Stimulated activated CD4-positive, alpha-beta T cell treated with anti-CD3 and anti-CD28 coated beads, Interleukin-1b, Interleukin-23, amount 100 ng/mL, for 24 hours (primary cell): ENCODE measurements at places on chromosomes 16 and 17.

GRCh38 chr16:66696669-66697630 is at the start of gene CMTM4:
Gene CMTM4, minus strand, starts transcription at chr16:66696743. Its CDS starts 218 bp downstream, at chr16:66696525.
- DNase-seq = peak; percentile 59

GRCh38 chr16:84729716-84730320 is 30.0 kb downstream of the USP10 start:
- DNase-seq = no peak

DNA sequence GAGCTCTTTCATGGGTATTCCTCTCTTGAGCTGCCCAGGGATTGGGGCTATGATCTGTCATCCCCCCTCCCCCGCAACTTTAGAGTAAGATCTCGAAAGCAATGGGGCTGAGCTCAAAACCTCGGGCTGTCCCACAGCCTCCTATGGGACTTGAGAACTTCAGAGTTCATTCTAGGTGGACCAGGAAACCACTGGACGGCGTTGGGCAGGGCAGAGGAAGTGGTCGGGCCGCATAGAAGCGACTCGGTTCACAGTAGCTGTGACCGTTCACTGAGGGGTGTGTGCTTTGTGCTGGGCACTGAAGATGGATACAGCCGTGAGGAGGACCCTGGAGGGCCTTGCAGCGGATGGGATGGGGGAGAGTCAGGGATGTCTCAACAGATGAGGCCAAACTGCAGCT is 292.0 kb downstream of the CPPED1 start:
- no peak for DNase-seq

DNA sequence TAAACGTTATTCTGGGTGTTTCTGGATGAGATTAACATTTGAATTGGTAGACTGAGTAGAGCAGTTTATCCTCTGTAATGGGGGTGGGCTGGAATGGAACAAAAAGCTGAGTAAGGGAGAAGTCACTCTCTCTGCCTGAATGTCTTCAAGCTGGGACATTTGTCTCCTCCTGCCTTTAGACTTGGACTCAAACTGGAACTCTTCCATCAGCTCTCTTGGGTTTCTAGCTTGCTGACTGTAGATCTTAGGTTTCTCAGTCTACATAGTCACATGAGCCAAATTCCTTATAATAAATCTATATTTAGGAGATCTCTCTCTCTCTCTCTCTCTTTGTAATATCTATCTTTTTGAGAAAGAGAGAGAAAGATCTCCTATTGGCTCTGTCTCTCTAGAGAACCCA is 553.3 kb upstream of the CDH11 start:
- no peak for DNase-seq

DNA sequence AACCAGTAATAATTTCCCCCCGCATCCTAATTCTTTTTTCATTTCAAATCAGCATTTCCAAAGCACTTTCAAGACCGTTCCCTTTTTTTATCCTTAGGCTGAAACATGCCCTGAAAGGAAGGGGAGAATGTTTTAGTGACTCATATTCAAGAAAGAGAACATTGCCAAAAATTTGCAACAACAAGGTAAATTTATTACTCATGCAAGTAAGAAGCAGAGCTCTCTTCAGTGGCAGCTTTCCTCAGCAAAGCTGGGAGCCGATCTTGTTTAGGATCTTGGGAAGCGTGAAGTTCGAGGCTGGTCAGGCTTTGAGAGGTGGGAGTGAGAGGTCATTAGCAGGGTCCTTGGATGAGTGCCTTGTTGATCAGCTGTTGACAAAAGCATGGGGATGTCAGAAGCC is 129.5 kb downstream of the PRKCA start:
- DNase-seq = no peak

DNA sequence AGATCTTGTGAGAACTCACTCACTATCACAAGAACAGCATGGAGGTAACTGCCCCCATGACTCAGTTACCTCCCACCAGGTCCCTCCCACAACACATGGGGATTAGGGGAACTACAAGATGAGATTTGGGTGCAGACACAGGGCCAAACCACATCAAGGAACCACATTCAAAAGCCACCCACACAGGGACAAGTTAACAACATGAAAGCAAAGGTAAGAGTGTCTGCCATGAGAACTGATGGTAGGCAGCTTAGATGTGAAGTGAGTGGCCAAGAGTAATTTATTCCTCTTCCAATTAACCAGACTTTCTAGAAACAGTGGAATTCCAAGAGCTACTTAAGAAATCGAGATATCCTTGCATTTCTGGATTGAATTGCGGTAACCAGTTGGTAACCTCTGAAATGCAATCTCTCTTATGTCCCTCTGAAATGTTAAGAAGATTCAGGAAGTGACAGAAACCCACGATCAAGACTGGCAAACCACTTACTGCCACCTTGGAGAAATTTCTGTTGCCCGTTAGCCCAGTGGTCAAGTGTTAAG is 167.4 kb upstream of the CACNG5 start:
- peak; percentile 41 for DNase-seq

DNA sequence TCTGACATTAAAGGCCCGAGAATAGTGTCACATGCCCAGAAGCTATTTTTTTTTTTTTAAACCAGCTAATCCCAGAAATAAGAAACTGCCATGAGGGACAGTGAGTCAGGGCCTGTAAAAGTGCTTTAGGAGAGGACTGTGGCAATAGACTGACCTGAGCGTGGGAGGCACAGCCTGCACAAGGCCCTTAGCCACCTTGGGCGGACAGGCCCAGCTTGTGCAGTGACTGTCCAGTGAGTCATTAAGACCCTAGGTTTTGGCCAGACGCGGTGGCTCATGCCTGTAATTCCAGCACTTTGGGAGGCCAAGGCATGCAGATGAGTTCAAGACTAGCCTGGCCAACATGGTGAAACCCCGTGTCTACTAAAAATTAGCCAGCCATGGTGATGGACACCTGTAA is 343.0 kb upstream of the ZFHX3 start:
- DNase-seq = no peak

DNA sequence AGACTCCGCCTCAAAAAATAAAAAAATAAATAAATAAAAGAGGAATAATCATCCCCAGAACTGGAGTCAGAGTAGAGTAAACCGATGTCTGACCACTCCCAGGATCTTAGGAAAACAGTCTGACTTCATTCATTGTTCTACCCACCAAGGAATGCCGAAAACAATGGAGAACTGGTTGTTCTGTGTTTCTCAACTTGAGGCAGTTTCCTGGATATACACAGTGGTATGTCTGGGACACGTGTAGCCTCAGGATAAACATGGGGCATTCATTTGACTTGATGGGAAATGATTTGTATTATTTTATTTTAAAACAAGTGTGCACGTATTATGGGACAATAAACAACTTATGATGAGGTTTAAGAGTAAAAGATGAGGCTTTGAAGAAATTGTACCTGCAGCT is 32.8 kb upstream of the PAFAH1B1 start:
- DNase-seq = no peak

- no peak for DNase-seq
Measured at GRCh38 chr17:79276821-79277220, 202.2 kb downstream of the ENGASE start.
